NCI-H345 (cell line): ENCODE measurements at places on chromosomes 12 and 14.

DNA sequence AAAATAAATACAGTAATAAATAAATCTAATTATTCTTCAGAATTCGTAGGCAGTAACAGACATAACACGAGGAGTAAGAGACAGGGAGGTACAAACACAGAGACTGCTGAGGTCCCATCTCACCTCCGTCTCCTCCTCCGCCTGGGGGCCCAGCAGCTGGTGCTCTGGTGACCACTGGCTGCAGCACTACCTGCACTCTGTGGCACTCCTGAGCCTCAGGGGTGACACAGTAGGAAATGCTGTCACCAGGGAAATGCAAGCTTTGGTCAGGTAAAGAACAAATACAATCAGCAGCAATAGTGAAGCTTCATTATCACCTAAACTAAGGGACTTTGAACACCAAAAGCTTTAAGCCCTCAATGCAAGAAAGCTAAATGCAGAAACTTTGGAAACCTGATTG, 19.6 kb downstream of the GSTZ1 start:
- DNase-seq, result no peak

- no peak for DNase-seq
Measured at GRCh38 chr14:73208390-73208789, 28.9 kb upstream of the PAPLN start.

DNA sequence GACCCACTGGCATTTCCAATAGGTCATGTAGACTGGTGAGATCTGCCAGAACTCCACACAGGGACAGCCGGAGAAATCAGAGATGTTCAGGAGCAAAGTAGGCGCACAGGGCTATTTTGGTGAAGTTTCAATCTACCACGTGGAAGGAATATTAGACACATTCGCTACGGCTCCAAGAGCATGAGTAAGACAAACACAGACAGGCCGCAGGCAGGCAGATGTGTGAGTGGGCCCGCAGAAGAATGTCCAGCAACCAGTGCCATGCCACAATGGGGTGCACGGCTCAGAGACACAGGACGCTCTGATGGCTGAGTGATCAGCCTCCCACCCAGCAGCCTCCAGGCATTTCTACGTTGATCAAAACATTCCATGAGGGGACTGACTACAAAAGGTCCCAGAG, 10.4 kb downstream of the SLC15A4 start:
- no peak for DNase-seq

DNA sequence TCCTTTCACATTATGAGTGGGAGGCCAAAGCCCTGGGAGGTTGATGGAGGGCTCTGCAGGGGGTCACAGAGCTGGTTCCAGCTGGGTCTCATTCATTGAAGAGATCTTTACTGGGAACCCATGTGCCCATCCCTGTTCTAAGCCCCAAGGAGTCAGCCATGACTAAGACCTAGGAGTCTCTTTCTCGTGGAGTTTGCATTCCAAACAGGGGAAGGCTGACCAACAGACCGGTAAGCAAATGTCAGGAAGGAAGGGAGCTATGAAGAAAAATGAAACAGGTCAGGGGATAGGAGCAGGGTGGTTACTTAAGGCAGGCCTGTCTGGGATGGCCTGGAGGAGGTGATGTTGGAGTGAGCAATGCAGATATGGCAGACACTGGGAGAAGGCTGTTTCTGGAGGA, 31.5 kb downstream of the SYNDIG1L start:
- DNase-seq, result no peak

GRCh38 chr12:71186571-71187288, 28.9 kb upstream of the TSPAN8 start:
- no peak for DNase-seq

- no peak for DNase-seq
Measured at GRCh38 chr14:69654116-69654515, 42.7 kb downstream of the SUSD6 start.

- no peak for DNase-seq
Measured at GRCh38 chr14:60294411-60295069, 45.5 kb downstream of the PPM1A start.

GRCh38 chr14:98937712-98938505, 334.1 kb downstream of the BCL11B start:
- DNase-seq, result no peak

DNA sequence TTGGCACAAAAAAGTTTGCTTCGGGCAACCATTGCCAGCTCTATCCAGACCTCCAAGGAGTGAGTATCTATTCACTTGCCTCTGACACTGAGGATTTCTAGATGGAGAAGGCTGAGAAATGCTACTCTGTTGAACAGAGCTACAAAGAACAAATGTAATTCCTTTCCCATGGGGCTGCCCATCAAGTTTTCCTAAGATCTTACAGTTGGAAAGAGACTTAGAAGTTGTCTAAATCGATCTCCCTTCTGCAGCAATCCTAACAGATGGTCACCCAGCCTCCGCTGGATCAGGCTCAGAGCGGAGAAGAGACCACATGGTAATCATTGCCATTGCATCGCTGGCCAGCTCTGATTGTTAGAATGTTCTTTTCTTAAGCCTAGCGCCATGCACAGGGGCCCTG, 110.1 kb upstream of the BCL2L14 start:
- no peak for DNase-seq

DNA sequence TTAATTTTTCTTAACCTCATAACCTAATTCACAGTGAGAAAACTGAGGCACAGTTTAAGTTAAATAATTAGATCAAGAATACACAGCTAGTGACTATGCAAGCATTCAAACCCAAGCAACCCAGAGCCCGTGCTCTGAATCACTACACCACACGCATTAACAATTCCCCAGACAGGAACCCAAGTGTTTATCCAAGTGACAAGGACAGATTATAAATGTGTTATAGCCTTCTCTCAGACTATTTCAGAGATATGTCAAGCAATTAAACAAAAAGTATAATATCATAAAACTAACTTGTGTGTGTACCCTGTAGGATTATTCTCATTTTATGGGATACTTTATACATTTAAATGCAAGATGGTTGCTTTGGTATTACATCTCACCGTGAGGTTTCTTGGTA, 43.8 kb downstream of the MED13L start:
- DNase-seq, result no peak

DNA sequence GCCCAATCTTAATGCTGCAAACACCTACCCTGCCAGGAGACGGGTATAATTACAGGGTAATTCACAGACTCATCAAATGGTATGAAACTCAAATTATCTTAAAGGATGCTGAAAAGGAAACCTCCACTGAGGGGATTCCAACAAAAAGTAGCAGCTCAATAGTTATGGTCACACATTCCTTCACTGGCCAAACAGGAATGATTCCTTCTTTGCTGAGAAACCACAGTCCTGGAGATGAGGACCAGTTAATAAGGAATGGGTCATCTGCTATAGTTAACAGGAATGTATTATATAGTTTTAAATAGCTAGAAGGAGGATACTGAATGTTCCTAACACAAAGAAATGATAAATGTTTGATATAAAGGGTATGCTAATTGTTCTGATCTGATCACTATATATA, 136.9 kb downstream of the STXBP6 start:
- no peak for DNase-seq

- no peak for DNase-seq
Measured at GRCh38 chr12:119631930-119632678, 35.8 kb upstream of the PRKAB1 start.

DNA sequence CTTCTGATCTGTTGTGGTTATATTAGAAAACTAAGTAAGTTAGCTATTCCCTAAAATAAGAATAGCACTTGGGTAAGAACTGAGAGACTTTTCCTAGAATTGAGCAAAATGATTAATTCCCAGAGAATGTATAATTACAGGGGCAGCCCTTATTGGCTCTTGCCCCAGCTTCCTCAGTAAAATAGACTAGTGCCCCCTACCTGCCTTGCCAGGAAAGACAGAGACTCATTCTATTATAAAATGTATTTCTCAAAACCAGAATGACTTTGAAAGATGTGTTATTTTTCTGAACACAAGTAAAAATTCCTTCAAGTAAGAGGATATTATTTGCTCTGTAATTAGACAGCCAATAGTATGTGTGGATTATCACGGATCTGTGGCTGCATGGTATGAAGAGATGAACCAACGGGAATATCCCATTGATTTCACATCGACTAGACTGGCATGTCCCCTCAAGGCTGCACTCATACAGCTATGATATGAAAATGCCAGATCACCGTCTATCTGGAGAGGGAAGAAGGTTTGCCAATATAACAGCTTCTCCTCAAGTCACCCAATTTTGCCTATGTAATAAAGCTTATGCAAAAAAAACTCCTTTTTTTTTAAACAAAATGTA, 7.4 kb upstream of the GLRX5 start:
- peak; percentile 21 for DNase-seq

DNA sequence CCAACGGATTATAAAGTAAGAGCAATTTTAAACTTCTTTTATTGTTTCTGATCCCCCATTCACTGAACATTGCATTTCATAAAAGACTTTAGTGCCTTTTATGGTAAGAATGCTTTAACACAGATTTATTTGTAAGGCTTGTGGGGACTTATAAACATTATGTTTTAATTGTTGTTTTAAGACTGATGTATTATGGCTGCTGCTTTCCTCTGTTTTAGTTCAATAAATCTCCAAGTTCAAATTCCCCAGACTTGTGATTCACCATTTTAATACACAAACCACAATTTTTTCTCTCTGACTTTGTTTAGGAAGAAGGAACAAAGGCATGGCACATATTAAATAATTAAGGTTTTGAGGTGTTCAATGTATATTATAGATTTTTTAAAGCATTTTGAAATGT, 753.3 kb downstream of the SLC6A15 start:
- no peak for DNase-seq

DNA sequence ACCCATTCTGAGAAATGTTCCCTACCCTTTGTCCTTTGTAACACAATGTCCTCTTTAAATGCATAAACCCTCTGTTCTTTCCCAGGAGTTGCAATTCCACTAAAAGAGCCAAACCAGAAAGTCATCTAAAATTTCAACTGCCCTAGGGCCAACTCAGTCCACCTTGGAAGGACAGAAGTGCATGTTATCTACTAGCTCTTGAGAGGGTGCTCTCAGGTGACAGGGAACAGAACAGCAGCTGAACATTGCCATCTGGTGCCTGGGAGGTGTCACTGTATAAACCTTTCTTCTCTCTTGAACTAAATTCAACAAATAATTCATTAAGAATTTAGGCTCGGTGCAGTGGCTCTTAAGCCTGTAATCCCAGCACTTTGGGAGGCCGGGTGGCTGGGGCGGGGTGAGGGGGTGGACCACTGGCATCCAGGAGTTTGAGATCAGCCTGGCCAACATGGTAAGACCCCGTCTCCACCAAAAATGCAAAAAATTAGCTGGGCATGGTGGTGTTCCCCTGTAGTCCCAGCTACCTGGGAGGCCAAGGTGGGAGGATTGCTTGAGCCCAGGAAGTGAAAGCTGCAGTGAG, 10.3 kb upstream of the FERMT2 start:
- peak; percentile 47 for DNase-seq

- DNase-seq, result no peak
Measured at GRCh38 chr12:127991485-127991884, 275.5 kb upstream of the TMEM132C start.

- DNase-seq, result no peak
Measured at GRCh38 chr12:103969391-103969790, 3.7 kb downstream of the TDG start.

DNA sequence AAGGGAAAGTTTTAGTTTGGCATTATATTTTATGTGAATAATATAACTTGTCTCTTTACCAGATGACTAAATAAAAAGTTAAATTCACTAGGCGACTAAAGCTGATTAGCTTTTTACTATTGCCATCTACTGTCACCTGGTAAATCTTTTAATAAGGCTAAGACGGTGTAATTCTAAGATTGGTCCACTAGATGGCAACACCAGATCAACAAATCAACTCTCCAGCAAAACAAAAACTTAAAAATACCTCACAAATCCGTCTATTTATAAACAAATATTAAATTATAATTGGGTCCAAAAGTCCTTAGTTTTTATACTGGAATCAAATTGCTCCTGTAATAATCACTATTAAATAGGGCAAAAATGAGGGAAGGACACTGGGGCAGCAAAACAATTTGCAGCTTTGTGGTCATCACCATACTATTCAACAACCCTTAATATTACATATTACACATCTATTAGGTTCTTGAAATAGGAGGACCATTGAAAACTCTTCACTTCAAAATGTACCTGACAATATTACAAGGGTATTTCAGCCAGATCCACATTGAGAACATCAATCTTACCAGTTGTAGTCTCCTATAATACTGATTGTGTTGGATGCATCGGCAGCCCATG, 47.9 kb downstream of the GALC start:
- DNase-seq, result peak; percentile 47

- no peak for DNase-seq
Measured at GRCh38 chr12:68449196-68449595, 117.0 kb upstream of the MDM1 start.

DNA sequence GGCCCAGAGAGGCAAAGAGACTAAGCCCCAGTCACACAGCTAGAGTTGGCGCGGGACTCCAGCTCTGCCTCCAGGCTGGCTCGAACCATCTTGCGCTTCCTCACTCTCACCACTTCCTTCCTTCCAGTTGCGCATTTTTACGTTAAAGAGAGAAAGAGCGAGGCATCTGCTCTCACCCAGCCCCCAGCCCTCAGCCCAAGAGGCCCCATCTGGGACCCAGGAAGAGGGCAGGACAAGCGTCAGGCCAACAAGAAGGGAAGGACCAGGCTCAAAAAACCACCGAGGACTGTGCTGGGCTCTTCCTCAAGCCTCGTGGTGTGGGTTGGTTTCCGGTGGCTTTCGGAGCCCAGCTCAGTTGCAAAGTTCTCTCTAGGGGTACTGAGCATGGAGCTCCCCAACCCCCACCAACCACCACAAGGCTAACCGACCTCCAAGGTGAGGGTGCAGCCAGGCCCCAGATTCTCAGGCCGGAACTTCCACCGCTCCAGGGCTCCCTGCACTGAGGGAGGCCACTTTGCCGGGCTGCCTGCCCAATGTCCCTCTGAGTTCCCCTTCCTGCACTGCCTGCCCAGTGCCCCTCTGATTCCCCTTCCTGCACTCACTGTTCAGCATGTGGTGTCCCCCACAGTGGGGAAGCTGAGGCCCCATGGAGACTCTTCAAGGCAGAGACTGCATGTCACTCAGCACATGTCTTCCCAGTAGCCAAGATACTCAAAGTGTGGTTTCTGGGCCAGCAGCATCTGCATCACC, 35.9 kb downstream of the TESC start:
- DNase-seq, result no peak

DNA sequence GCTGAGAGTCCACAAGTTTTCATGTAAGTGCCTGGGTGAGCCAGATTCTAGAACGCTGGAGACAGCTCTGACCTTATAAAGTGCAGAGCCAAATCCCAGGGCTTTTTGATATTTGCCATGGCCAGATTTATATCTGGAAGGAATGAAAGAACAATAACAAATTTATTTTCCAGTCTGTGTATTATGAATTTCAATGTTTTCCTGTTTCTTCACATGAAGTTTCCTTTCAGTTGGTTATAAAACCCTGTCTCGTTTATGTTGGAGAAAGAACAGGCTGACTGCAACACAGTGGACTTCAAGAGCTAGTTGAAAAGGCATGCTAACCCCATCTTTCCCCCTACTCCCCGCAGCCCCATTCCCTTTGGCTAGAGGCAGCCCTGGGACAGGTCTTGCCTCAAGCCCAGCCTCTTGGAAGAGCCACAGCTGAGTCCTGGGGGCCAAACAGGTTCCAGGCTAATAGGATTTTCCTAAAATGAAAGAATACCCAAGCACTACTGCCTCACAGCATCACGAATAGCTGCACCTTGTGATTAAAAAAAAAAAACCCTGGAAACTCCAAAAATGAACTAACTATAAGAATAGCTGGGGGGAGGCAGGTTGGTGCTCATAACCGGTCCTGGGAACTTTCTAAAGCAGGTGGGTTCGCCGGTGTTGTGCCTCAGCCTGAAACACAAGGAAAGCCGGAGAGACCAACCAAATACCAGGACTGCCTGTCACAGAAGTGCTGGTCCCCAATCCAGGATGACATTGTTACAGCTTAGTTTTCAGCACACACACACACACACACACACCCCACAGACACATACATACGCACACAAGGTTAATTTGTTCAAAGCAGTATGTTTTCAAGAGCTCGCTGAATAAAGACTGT, 1.5 kb downstream of the FBLN5 start:
- no peak for DNase-seq
